Stimulated activated CD4-positive, alpha-beta T cell treated with anti-CD3 and anti-CD28 coated beads, Interleukin-4, amount 100 ng/mL, for 1 hour (primary cell): ENCODE measurements at places on chromosomes 7 and 10.

DNA sequence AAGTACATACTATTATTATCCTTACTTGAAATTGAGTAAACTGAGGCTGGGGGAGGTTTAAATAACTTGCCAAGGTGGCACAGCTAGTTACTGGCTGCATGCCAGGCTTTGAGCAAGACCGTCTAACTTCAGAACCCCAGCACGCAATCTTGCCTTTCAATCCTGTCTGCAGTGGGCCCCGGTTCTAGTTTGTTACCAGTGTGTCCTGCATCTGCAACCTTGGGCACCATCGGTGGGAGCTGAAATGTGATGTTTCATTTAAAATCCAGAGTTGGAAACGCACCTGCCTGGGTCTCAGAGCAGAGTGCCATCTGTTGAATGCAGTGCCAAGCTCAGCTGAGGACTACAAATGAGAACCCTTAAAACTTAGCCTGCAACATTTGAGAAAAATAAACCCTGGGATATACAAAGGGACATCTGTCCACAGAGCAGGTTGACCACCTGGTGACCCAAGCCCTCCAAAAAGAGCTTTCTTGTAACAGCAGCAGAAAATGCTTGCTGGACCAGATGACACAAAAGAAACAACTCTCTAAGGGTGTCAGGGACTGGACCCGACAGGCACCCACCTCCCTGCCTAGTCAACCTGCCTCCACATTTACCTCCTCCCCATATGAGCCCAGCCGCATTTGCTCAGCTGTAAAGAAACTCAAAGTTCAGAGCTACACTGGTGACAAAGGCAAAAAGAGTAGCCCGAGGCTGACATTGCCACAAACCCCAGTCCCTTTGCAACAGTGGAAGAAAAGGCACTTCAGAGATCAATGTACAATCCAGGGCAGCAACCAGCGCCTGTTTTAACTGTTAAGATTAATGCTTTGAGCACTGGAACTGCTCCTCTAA lies 1.7 kb downstream of the SH3PXD2A start:
- DNase-seq = no peak

DNA sequence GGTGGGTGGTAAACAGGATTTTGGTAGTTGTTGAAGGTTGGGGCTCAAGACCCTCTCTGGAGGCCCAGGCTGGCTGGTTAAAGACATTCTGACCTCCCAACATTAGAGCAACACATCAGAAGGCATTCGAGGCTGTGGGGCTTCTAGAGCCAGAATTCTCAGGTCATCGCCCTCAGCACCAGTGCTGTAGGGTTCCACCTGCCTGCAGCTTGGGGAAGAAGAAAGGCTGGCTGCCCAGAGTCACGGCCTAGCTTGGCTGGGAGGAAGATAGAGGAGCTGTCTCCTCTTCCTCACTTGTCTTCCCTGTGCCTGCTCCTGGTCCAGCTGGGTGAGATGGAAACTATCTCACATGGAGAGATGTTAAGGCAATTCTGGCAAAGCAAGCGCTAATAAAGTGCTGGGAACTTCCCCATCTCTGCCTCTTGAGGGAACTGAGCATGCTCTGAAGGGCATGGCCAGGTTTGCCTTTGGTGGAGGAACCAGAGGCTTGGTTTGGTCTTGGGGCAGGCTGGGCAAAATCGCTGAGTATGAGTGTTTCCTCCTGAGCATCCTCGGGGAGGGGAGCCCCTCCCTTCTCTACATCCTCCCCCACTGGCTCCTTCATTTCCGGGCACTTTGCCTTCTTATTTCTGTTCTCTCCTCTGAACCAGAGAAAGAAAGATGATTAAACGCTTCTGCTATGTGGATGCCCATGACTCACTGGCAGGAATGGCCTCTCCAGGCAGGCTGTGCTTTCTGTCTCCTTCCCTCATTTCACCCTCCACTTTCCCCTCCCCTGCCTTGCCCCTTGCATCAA lies 509.0 kb upstream of the PODXL start:
- DNase-seq = no peak

DNA sequence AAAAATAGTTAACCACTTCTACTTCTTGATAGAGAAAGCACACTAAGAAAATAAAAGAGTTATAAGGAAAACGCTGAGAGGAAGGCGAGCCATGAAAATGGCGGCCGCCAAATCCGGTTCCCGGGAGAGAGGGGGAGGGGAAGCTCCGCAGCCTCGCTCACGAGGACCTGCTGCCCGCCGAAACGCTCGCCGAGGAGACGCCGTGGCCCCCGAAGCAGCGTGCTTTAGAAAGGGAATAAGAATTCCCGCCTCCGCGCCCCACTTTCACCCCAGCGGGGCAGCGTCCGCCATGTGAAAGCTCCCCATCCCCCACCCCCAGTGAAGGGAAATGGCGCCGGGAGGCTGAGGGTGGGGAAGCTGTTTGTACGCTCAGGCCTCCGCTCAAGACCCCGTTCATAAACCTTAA lies 505 bp downstream of the HNRNPA2B1 start:
- DNase-seq = peak; percentile 78

DNA sequence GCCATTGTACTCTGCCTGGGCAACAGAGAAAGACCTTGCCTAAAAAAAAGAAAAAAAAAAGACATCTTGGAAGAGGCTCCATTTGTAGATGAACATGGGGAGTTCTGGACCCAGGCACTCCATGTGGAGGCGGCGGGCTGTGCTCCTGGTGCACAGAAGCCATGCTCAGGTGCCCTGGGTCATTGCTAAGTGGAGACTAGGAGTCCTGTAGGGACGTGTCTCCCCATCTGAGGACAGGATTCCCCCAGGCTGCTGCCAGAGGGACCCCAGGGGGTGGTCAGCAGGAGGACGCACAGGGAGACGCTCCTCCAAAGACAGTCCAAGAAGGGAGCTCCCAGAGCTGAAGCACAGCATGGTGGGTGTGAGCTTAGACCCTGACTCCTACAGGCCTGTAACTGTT lies 34.3 kb downstream of the SBDS start:
- DNase-seq = no peak

DNA sequence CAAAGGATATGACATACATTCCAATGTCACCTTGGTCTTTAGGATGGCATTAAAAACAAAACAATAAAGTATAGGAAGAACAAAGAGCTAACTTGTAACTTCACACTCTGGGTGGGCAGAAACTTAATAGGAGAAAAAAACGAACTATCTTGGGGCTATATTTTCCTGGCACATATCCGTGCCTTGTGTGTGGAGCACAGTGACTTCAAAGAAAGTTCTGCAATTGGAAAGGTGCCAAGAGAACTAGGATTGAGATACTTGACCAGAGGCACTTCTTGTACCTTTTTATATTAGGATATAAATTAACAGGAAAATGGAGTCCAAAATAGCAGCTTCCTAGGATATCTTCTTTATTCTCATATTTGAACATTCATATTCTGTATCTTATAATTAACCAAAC lies 148.4 kb downstream of the SEMA3D start:
- DNase-seq = no peak

GRCh38 chr10:32680803-32681557 lies 235.0 kb downstream of the CCDC7 start:
- no peak for DNase-seq

- no peak for DNase-seq
Measured at GRCh38 chr10:50470345-50470744, 153.4 kb downstream of the SGMS1 start.

DNA sequence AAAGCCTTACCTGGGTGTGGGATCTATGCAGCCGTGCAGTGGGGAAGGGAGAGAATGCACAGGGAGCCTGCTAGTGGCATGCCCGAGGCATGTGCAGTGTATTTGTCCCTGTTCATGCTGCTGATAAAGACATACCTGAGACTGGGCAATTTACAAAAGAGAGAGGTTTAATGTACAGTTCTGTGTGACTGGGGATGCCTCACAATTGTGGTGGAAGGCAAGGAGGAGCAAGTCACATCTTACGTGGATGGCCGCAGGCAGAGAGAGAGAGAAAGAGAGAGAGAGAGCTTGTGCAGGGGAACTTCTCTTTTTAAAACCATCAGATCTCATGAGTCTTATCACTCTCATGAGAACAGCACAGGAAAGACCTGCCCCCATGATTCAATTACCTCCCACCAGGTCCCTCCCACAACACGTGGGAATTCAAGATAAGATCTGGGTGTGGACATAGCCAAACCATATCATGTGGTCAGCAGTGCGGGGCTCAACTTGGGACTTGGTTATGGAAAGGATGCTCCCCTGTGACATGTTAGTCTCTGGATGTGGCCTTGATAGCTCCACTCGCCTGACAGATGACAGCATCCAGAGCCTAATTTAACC lies 128.9 kb downstream of the DOCK1 start:
- no peak for DNase-seq

GRCh38 chr7:2450198-2451107 lies 25.7 kb downstream of the GRIFIN start:
- no peak for DNase-seq

GRCh38 chr10:3681642-3682554 lies 103.1 kb downstream of the KLF6 start:
- no peak for DNase-seq

DNA sequence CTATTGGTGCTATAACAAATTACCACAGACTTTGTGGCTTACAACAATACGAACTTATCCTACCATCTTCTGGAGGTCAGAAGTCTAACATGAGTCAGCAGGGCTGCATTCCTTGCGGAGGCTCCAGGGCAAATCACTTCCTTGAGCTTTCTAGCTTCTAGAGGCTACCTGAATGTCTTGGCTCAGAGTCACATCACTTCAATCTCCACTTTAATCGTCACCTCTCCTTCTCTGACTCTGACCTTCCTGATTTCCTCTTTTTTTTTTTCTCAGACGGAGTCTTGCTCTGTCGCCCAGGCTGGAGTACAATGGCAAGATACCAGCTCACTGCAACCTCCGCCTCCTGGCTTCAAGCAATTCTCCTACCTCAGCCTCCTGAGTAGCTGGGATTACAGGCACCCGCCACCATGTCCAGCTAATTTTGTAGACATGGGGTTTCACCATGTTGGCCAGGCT lies 44.6 kb upstream of the ANAPC16 start:
- no peak for DNase-seq

- no peak for DNase-seq
Measured at GRCh38 chr10:95363303-95363912, 72.6 kb upstream of the PDLIM1 start.

DNA sequence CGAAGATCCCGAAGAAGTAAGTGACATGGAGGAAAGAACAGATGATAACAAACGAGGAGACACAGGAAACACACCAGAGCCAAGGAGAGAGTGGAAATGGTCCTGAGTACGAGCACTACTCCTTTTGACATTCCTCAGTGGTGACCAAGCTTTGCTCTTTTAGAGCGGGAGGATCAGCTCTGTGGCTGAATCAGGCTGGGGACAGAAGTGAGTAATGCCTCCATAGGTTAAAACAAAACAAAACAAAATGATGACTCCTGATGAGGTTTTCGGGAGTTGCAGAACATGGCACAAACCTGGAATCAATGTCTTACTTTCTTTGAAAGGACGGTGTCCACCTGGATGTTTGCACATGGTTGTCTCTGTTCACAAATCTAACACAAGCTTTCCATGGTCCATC lies 30.3 kb upstream of the TCF7L2 start:
- no peak for DNase-seq
